Regular cardiac myocyte (primary cell): ENCODE measurements at places on chromosomes 1 and 21. TPM values are rescaled to one million over a fixed set of nuclear protein-coding genes. Genes with fewer than 3 reads are reported as not detected.

Gene PDC
- total RNA-seq: 0.38 TPM in 1 of 2 replicates, not detected in the other

Gene LPGAT1
- 57.5 and 57.7 TPM in 2 replicates for total RNA-seq

Gene GJA8
- not detected in 2 replicates for total RNA-seq

Gene RNASEL
- total RNA-seq: 10.5 and 15.2 TPM in 2 replicates

Gene TMOD4
- 0.19 TPM in 1 of 2 replicates, not detected in the other for total RNA-seq

Gene RUNX3
- not detected in 2 replicates for total RNA-seq

Gene TACSTD2
- total RNA-seq: 0.19 and 0.56 TPM in 2 replicates

Gene UBE4B
- 19.4 and 21.5 TPM in 2 replicates for total RNA-seq

Gene VWA5B1
- not detected in 2 replicates for total RNA-seq

Gene ESPN
- under 0.01 and 0.19 TPM in 2 replicates for total RNA-seq

Gene TSPEAR
- not detected in 2 replicates for total RNA-seq

Gene CD101
- under 0.01 TPM in 2 replicates for total RNA-seq
